HuH-7 (cell line): ENCODE measurements at places on chromosomes 1 and 21.

GRCh38 chr1:65230731-65231481 is 78.4 kb upstream of the DNAJC6 start:
- DNase-seq: no peak

GRCh38 chr21:26565111-26565510 is 8.0 kb downstream of the CYYR1 start:
- DNase-seq: no peak

DNA sequence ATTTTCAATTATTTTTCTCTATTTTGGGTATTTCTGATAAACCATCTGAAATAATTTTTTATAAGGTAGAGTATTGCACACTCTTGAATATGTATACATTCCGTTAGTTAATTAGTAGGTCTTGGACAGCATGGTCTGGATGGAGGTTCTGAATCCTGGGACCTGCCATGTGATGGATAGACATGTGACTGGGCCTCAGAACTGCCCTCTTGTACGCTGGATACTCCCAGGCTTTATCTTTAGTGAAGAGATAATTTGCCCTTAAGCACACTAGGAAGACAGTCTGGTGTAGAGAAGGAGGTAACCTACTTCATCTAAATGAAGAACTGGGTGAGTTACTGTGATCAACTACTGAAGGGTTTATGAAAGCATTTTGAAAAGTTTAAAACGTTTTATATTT is 48.9 kb downstream of the CNIH3 start:
- no peak for DNase-seq

- no peak for DNase-seq
These were observed 92.5 kb downstream of the SLC25A24 start for GRCh38 chr1:108107658-108108057.

GRCh38 chr1:8790478-8790877 is 27.0 kb downstream of the RERE start:
- no peak for DNase-seq

- no peak for DNase-seq
These were observed 139.0 kb downstream of the DPYD start for GRCh38 chr1:97781762-97782337.

GRCh38 chr1:246609632-246610031 is 43.4 kb downstream of the CNST start:
- no peak for DNase-seq

DNA sequence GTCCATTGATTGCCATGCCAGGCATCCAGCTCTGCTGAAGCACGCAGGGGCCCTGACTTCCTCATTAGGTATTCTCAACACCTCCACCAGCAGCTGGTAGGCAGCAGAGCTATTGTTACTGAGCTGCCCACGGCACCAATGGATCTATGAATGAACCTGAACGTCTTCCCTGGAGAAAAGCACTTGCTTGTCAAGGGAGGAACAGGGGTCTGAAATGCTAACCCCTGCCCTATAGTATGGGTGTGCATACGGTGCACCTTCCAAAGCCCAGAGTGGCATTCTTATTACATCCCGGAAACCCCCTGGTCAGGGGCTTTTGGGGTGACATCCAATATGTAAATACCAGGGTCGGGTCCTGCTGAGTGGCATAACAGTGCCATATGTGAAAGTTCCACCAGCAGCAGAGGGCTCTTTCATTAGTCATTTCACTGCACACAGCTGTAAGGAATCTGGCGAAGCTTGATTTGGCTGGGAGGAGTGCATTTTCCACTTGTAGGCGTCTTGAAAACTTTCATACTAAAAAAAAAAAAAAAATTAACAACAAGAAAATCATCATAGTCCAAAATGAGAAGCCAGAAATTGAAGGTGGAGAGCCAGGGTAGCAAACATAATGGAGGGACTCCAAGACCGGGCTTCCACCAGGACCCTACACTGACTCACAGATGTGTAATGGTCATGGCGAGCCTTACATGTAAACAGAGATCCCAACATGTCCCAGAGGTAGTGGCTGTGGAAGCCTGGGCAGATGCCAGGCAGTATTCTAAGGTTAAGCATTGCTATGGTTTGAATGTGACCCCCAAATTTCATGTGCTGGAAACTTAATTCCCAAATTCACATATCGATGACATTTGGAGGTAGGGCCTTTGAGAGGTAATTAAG is 58.8 kb upstream of the PRDX6 start:
- no peak for DNase-seq

DNA sequence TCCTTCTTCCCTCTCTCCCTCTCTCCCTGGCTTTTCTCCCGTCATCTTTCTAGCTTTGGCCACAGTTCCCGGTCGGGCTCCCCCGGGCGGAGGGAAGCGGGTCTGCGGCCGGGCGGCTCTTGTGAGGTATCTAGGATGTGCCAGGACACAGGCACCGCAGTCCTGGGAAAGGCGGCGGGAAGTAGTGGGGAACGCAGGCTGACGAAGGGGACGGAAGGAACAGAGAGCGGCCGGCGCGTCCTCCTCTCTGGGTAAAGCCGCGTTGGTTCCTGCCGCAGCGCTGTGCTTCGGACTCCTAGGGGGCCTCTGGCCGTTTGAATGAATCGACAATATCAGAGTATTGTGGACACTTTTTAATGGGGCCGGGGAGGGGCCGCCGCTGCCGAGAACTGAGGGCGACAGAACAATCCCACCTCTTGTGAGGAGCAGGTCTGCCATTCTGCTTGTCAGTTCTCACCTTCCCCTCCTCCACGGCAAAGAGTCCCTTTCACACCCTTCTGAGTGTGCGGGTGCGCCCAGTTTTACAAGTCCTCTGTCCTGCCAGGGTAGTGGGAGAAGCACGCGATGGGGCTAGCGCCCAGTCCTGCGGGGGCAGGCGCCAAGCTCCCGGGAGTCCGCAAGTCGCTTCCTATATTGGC is 1.2 kb upstream of the LHX9 start:
- peak; percentile 93 for DNase-seq

DNA sequence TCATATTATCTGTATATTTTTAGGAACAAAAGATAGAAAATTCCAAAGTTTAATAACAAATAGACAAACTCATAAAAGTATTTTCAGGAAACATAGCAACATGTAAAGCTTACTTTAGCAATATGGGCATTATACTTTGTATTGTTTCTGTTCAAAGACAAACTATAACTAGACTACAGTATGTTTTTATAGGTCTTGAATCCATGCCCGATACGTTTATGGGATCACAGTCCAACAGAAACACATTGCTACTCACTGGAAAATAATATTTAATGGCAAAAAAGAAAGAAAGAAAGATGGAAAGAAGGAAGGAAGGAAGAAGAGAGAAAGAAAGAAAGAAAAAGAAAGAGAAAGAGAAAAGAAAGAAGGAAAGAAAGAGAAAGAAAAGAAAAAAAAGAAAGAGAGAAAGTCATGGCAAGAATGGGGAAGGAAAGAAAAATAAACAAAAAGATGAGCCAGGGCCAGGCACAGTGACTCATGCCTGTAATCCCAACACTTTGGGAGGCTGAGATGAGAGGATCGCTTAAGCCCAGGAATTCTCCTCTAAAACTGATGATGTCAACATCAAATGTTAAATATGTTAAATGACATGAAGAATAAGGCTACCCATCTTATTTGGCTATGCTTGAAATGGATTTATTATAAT is 32.7 kb downstream of the TM2D1 start:
- DNase-seq: no peak

DNA sequence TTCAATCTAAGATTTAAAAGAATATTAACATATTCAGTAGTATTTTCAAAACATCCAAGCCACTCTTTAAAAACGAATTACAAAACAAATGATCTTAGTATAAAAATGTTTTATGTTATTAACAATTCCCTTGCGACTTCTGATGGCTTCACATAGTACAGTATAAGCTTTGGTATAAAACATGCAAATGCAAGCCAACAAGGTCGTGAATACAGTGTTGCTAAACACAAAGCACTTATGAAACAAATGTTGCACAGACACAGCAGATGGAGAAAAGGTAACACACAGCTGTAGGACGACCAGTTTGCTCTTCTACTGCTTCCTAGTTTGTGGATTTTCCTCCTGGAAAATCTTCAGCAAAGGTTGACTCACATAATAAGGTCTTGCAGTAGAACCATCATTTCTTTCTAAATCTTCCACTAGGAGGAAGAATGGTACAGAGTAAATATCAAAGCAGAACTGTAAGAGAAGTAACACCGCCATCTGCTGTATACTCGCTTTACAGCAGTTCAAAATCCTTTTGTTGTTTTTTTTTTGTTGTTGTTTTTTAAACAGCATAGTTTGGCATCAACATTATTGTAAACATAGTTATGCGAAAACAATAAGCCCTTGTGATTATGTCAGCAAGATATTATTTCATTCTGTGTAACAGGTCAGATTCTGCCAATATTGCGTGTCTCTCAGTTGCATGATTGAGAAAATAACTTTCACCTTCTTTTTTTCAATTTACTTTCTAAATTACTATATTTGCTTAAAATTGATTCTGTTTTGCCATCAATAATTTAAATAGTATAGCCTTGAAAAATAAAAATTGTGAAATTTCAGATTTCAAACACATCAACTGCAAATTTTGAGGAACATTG is 69.5 kb downstream of the LHX8 start:
- DNase-seq: peak; percentile 20

DNA sequence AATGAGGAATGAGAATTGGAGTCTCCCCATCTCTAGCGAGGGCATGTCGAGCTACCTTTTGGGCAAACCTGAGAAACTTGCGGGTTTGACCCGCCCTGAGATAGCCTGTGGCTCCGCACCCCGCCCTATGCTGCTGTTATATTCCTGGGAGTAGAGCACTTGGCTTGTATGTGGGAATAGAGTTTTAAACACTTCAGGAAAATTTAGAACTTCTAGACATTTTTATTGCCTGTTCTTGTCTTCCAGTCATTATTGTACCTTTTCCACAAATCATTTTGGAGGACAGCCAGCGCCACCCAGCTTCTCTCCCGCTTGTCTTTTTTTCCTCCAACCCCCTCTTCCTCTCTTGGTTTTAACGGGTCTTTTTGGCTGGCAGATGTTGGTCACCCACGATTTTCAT is 738 bp downstream of the GNPAT start:
- peak; percentile 43 for DNase-seq

DNA sequence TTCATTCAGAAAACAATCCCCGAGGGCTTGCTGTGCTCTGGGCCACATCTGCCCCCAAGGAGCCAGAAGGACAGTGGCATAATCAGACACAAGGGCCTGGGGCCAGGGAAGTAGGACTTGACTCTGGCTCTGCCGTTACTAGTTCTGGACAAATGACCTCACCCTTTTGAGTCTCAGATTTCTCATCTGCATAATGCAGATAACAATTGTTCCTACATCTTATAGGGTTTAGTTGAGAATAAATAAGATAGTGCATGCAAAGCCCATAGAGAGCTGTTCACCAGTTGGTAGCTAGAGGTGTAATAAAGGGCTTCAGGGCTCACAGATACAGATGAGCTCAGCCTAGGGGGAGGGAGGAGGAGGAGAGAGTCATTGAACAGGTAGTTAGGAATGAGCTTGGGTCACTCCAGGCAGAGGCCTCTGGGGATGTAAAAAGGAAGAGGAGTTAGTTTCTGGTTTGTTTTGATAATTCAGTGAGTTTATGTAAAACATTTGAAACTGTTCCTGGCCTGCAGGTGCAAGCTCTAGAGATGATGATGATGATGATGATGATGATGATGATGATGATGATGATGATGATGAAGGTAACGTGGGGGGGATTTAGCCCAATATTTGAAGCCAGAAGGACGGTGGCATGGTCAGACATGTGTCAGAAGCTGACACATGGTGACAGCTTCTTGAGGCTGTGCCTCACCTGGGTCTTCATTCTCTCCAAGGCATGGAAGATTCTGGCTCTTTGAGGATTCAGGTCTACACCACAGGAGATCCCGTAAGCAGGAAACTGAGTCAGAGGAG is 858 bp downstream of the LACTBL1 start:
- no peak for DNase-seq

- DNase-seq: no peak
These were observed at the start of gene ECE1 for GRCh38 chr1:21289700-21290545. Gene ECE1 (minus strand): TSS chr1:21290463. CDS start chr1:21290414, 49 bp downstream.

- DNase-seq: no peak
These were observed 3.1 kb downstream of the RNF220 start for GRCh38 chr1:44408212-44408582.

- no peak for DNase-seq
These were observed 11.3 kb downstream of the TXNIP start for GRCh38 chr1:145985129-145985501.

GRCh38 chr1:90579212-90579802 is 137.8 kb downstream of the BARHL2 start:
- peak; percentile 36 for DNase-seq

DNA sequence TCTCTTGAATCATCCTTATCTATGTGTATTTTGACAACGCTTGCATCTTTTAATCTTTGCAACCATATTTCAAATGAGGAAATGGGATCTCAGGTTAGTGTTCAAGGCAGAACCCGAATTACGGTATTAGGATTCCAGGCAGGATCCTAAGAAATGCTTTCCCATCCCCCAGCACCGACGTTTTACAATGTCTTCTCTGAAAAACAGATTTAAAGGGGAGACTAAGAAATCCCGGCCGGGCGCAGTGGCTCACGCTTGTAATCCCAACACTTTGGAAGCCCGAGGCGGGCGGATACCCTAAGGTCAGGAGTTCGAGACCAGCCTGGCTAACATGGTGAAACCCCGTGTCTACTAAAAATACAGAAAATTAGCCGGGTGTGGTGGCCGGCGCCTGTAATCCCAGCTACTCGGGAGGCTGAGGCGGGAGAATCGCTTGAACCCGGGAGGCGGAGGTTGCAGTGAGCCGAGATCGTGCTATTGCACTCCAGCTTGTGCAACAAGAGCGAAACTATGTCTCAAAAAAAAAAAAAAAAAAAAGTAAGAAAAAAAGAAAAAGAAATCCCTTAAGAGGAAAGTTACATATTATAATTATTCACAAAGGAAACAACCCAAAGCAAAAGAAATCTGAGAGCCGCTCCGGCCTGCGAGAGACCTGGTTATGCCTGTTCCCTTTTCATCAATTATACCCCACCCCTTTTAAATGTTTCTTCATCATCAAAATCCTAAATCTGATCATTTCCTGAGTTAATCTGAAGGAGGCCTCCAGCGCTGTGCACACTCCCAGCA is 801 bp upstream of the GORAB start:
- DNase-seq: no peak

DNA sequence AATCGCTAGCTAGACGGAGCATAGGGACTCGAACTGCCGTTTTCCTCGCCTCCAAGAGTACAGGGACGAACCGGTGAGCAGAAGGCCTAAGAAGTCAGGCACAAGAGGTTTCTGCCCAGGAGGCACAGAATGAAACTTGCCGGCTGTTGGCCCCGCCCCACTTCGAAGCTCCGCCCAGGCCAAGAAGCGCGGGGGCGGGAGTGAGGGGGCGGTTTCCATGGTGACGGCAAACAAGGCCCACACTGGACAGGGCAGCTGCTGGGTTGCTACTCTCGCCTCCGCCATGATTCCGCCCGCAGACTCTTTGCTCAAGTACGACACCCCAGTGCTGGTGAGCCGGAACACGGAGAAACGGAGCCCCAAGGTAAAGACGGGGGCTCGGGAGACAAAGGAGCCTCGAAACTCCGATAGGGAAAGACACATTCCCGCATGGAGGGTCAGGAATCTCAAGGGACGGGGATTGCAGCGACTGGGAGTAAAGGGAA is at the start of gene DNALI1:
TSS of gene DNALI1 (plus strand) at position 229 of the 485 bp plus-strand sequence. CDS start at position 284, 55 bp downstream.
- DNase-seq: peak; percentile 28

- no peak for DNase-seq
These were observed 6.5 kb downstream of the INKA2 start for GRCh38 chr1:111732718-111733117.
